ENCODE measurements at places on chromosomes 7 and 10.

DNA sequence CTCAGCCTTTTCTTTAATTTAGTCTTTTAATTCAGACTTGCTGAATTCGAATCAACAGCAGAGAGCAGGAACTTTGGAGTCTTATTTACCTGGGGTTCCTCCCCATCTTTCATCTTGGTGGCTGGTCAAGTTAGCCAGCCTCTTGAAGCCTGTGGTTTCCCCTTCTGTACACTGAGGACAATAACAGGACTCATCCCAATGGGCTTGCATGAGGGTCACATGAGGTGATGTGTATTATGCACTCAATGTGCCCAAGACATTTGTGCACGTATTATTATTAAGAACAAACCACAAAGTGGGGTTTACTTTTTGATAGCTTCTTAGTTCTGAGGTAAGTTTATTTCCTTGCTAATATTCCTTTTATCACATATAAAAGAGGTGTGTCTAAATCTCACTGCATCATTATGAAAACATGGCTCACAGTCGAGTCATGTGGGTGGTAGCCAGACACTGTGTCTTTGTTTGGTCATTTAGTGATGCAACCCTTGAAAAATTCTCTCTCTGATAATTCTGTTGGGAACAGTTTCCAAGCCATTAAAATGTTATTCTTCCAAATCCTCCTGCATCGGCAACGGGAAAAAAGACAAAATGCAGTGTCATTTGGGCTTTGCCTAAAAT is 86.5 kb upstream of the GRB10 start:
- no peak for DNase-seq

- DNase-seq, result no peak
These were observed 1.3 kb downstream of the ANKRD16 start for GRCh38 chr10:5888351-5888750.

DNA sequence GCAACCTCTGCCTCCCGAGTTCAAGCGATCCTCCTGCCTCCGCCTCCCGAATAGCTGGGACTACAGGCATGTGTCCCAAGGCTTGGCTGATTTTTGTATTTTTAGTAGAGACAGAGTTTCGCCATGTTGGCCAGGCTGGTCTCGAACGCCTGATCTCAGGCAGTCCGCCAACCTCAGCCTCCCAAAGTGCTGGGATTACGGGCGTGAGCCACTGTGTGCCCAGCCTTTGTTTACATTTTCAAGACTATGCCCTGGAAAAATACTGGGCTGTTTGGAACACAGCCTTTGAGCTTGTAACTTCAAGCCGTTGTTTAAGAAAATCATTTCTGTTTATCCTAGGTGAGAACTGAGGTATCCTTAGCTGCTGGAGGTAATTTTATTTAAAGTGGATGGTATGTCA is 1.9 kb downstream of the ZKSCAN1 start:
- DNase-seq, result no peak

DNA sequence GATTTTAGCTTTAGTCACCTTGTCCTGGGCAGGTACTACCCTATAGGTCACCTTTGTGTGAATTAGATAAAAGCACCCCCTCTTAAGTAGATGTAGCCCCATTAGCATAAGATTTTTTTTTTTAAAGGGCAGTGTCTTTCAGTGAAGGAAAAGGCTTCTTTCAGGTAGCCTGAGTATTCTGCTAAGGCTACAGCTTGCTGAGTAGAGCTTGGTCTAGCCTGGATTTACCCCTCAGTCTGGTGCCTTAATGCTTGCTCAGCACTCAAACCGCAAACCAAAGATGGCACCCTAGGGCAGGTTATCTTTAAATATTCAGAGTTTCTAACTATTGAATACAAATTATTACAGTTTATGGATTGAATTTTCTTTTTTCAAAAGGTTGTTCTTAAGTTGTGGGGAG is 83.4 kb downstream of the GLCCI1 start:
- DNase-seq, result no peak

DNA sequence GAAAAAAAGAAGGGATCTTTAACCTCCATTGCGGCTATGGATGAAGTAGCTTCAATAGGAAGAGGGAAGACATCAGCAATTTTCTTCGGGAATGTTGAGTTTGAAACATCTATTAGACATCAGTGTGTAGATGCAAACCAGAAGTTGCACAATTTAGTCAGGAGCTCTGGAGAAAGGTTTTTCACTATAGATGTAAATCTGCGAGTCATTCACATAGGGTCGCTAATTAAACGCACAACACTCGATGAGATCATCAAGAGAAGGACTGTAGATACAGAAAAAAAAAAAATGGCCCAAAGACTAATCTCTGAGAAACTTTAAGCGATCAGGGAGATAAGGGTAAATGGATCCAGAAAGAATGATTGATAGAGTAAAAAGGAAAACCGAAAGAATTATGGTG is 61.7 kb upstream of the TES start:
- no peak for DNase-seq

GRCh38 chr7:20403331-20403730 is 72.6 kb downstream of the ITGB8 start:
- DNase-seq, result no peak

GRCh38 chr7:78125884-78126283 is 327.3 kb downstream of the PHTF2 start:
- DNase-seq, result no peak

DNA sequence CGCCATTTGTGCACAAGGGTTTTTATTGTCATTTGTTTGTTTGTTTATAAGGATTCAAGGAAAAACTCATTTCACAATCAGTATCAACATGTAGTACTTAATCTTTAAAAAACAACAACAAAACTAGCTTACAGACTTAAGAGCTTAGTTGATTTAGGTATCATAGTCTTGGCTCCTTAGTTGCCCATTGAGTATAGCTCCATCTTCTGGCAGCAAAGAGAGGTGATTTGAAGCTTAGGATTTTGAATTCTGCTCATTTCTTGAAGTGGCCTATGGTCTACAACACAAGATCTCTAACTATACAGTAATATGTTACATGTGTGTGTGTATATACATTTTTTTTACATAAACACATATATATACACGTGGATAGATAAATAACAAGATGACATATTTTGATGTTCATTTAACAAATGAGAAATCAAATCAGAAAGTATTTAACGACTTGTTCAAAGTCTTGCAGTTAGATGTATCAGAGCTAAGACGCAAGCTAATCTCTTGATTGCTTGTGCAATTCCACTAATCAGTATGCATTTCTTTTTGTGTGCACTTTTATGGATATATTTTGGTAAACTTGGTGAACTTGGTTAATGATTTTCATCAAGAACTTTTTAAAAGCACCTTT is 307.3 kb downstream of the CAMK1D start:
- no peak for DNase-seq

DNA sequence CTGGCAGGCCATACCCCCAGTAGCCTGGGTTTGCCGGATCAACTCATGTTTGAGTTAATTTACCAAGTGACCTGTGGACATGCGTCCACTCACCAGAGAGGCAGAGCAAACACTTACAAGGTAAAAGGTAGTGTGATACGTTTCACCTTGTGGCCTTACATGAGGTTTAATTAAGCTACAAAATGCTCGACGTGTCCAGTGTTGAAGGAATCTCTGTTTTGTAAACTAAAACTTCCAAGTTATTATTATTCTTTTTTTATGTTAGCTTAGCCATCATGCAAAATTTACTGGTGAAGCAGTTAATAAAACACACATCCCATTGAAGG is 42.9 kb downstream of the RGS10 start:
- DNase-seq, result no peak

DNA sequence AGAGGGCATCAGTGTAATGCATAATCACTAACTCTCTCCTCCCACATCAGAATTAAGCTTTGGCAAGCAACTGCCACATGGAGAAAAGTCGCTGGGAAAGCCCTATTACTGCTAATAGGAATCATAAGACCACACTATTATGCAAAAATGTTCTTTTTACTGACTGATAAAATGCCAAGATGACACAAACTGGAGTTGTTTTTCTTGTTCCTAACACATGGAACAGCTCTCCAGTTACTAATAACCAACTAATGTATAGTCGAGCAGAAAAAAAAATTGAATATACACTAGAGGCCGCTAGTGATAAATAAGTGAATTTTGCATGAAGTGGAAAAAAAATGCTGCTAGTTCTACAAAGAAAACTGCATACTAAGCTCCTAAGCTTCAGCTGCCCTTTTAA is 165.6 kb downstream of the TPK1 start:
- DNase-seq, result no peak

DNA sequence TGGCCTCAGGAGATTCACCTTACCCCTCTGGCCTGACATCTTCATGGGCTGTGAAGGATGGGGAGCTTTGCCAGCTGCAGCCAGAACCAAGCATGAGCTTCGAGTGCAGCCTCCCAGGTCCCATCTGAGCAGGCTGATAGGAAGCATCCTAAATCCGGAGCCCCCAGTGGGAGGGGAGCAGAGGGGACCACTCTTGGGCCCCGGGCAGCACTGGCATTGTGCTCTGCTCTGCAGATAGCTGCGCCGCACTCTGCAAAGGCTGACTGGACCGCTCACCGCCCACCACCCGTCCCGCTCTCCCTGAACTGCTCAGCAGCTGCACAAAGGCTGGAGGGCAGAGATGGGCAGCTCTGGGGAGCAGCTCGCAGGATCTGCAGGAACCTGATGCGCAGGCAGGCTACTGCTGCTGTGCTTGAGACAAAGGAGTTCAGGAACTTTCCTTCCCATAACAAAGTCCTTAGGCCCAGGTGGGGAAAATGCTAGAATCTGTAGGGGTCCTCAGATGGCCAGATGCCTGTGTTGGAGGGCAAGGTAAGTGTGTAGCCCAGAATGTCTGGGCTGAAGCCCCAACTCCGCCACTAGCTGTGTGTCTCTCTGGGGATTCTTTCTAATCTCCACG is 51.8 kb downstream of the ARHGAP22 start:
- no peak for DNase-seq

- DNase-seq, result no peak
These were observed 22.2 kb downstream of the FRMPD2 start for GRCh38 chr10:48252354-48252650.

DNA sequence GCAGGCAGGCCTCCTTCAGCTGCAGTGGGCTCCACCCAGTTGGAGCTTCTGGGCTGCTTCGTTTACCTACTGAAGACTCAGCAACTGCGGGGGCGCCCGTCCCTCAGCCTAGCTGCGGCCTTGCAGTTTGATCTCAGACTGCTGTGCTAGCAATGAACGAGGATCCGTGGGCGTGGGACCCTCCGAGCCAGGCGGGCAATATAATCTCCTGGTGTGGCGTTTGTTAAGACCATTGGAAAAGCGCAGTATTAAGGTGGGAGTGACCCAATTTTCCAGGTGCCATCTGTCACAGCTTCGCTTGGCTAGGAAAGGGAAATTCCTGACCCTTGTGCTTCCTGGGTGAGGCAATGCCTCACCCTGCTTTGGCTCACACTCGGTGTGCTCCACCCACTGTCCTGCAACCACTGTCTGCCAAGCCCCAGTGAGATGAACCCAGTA is 159.2 kb upstream of the FOXP2 start:
- DNase-seq, result no peak

- DNase-seq, result no peak
These were observed 133.3 kb downstream of the ICA1 start for GRCh38 chr7:8128449-8129317.

DNA sequence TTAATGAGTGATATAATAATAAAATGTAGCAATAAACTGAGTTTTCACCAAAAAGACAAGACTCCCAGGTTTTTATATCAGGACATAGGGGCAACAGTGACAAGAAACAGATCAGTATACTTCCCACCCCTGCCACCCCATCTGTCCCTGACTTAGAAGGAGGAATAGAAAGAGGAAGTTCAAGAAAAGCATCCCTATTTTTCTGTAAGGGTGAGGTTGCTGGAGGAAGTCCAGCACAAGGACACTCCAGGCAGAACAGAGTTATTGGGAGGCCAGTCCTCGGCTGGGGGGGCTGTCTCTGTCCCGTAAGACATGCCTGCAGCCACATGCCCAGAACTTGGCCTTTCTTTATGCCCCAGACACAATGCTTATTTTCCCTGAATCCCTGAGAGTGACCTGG is 16.5 kb upstream of the TLX1 start:
- no peak for DNase-seq

DNA sequence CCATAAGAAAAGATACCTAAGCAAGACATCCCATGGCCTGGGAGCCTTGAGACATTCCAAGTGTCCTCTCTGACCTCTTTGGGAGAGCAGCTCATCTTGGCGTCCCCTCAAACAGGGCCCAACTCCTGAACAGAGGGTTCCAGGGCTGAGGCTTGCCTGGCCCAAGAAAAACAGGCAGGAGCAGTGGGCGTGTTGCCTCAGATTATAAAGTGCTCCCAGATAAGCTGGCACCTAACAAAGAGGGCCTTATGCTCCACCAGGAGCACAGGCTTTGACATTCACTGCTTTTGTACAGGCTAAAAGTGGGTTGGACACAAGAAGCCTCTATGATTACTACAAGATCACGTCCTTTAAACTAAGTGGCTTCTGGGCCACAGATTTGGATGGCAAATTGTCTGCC is 193.1 kb downstream of the FGFR2 start:
- DNase-seq, result no peak

GRCh38 chr7:70734411-70734810 is 397.5 kb upstream of the GALNT17 start:
- no peak for DNase-seq

DNA sequence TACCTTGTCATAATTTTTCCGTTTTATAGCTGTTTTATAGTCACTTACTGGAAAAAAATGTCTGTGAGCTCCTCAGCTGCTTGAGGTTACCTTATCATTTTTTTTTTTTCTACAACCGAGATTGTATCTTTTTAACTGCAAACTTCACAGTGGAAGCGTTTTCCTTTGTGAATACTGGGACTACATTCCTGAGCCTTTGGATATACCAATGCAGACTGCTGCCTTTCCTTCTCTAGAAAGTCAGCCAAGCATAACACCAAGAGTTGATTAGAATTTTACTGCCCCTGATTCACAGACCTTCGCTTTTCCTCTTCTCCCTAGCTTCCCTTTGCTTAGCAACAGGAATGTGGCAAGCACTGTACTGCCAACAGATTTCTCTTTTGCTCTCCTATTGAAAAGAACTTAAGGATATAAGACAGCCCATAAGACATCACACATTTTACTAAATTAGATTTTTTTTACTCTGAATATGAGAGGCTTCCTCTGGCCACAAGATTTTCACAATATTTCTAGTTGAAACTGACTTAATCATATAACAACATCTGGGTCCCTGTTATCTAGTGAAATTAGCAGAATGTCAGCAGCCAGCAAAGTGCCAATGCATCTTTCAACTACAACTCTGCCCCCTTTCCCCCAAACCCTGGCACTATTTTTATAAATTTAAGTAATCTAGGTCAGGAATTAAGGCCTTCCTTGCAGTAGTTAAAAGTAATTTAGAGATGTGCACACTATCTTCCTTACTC is 170.6 kb downstream of the PRKG1 start:
- no peak for DNase-seq

DNA sequence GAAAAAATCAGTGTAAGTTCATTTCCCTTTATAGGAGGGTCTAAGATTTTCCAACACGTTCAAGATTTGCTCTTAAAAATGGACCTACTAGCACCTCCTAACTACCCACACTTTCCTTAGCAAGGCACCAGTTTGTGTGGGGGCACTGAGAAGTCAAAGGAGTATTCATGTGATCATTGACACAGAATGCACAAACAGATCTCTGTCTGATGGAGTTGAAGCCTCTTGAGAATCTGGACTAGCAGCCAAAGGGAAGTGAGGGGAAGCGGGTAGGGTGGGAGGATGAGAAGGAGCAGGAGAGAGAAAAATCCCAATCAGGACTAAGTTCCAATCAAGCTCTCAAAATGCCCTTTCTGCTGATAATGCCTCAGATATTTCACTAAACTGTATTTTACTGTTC is 4.1 kb downstream of the MMS19 start:
- DNase-seq, result no peak

All from activated gamma-delta T cell treated with anti-CD3 and anti-CD28 coated beads, Interleukin-2, amount 50 U/mL, for 16 hours (primary cell).